ENCODE measurements at places on chromosomes 7 and 10.

- no peak for DNase-seq
These were observed 243.9 kb downstream of the GLRX3 start for GRCh38 chr10:130380056-130380455.

DNA sequence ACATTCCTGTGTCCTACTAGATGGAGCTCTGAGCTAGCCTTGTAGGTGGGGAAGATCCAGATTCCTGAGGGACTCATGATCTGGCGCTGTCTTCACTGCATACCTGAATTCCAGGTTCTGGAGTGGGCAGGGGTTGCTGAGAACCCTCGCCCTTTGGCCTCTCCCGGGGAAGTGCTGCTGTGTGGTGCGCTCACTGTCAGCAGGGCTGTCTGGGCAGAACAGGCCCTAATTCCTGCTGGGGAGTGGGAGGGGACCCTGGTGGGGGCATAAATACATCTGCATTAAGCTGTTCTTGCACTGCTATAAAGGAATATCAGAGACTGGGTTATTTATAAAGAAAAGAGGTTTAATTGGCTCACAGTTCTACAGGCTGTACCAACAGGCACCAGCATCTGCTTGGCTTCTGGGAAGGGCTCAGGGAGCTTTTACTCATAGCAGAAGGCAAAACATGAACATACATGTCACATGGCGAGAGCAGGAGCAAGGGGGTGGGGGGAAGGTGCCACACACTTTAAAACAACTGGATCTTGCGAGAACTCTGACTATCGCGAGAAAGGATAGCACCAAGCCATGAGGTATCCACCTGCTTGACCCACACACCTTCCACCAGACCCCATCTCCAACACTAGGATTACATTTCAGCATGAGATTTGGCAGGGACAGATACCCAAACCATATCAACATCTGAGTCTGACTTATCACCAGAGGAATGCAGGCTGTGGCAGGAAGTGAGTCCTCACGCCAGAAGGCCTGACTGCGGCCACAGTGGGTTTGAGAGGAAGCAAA, 115.0 kb downstream of the ADCY1 start:
- DNase-seq = no peak

DNA sequence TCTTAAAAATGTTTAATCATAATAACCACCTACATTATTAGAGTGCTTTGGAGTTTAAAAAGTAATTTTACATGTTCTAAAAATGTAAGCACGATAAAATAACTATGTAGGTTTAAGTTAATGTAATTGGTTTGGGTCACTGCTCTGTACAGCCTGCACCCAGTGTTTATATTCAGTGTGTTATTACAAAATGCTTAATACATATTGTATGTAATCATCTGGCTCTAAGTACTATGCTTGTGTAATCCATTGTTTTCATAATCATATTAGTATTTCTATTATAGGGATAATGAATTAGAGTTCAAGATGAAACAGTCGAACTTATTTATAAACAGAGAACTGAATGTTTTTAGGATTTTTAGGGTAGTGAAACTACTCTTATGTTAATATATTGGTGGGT, 13.1 kb downstream of the RPA3 start:
- no peak for DNase-seq

DNA sequence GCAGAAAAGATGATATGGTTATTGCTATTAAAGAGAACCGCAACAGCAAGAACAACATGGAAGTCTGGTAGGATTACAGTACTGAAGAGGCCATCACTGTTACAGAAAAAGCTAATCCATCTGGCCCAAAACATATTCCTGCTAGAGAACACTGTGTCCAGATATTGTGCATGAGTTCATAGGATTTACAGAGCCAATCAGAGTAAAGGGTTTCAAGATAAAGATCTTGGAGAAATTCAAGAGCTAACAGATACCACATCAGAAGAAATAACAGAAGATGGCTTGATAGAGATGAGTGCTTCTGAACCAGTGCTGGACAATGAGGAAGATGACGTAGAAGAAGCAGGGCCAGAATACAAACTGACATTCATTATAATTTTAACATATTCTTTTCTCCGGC, 58.7 kb downstream of the MINDY3 start:
- DNase-seq = no peak

GRCh38 chr7:42035210-42035609, 201.8 kb downstream of the GLI3 start:
- DNase-seq = no peak

DNA sequence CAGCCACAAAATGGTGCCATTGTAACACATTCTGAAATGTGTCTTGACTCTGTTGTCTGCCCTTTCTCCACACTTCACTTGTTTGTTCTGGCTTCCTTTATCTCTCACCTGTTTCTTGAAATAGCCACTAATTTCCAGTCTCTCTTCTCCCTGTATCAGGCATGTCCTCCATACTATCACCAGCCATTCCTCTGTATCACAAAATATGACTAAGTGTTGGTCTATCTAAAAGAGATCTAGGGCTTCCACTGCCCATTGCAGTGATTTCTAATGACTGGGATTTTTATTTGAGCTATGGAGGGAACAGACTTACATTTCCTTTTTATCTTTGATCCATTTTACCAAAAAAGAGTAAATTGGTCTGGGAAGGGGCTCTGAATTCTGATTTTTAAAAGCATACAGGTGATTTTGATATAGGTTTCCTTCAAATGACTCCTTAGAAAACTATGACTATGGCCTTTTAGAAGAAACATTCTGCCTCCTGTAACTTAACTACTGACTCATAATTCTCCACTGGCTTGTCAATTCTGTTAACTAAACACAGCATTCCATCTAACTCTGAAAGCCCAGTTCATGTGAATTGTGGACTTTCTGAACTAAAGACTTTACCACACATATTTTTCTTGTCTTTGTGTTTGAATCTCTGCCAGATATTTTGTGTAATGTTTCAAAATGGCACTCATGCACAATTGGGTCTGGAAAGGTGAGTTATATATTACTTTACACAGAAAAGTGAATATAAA, 1121.4 kb downstream of the XPNPEP1 start:
- no peak for DNase-seq

DNA sequence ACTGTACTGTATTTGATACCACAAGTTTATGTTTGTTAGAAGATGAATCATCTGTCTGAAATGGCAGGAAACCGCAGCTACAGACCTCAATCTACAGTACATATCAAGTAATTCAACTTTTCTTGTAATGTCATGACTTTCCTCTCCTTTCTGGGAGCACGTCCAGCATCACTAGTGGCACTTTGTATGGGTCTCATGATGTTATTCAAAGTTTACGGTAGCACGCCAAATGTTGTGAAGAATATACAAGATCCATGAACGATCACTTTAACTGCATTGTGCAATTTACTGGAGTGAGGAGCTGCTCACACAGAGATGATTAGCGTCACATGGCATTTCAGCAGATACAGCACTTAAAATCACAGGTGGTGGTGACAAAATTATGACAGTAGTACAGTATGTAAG, 257.8 kb upstream of the GNAI1 start:
- DNase-seq = no peak

GRCh38 chr7:23918856-23919255, 208.8 kb downstream of the STK31 start:
- no peak for DNase-seq

- DNase-seq = no peak
These were observed 590.6 kb downstream of the ARL4A start for GRCh38 chr7:13278020-13278419.

- DNase-seq = no peak
These were observed 398.4 kb downstream of the PLXNA4 start for GRCh38 chr7:132177708-132178401.

- DNase-seq = no peak
These were observed 347.8 kb downstream of the ARL4A start for GRCh38 chr7:13035233-13035632.

DNA sequence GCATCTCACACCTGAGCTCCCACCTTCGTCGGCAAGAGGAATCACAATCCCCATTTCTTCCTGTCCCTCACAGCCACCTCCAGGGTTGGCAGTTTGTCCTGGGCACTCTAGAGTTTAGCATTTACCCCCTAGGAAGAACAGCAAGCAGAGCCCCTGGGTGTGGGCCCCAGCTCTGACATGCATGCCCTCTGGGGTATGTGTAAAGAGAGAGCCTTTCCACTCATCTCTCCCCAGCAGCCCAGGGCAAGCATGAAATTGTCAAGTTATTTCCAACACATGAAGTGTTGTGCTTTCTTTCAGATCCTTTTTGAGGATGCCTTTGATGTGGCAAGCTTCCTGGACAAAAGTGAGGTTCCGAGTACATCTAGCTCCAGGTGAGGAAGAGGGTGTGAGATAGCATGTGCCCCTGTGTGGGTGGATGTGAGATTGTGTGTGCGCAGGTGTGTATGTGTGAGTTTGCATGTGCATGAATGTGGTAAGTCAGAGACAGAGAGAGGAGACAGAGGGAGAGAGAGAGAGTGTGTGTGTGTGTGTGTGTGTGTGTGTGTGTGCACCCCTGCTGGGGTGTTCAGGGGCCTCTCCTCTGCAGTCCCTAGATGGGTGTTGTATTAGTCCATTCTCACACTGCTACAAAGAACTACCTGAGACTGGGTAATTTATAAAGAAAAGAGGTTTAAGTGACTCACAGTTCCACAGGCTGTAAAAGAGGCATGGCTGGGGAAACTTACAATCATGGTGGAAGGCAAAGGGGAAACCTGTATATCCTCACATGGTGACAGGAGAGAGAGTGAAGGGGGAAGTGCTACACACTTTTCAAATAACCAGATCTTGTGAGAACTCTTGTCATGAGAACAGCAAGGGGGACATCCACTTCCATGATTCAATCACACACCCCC, 18.1 kb downstream of the STRA8 start:
- DNase-seq = peak; percentile 34

DNA sequence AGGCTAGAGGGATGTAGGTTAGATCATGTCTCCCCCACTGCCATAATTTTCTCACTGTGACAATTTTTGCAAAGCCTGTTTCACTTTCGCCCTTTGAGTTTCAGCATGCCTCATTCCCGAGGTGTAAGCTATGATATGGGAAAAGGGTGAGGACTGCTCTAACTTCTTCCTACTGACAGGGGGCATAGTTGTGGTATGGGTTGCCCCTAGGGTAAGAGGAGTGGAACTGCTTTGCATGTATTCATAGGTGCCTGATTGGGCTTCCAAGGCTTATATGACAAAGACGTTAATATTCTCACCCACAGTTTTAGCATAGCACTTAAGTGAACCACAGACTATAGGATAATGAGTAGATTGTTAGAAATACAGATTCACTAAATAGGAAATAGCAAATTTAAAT, 148.7 kb downstream of the BBS9 start:
- DNase-seq = no peak

DNA sequence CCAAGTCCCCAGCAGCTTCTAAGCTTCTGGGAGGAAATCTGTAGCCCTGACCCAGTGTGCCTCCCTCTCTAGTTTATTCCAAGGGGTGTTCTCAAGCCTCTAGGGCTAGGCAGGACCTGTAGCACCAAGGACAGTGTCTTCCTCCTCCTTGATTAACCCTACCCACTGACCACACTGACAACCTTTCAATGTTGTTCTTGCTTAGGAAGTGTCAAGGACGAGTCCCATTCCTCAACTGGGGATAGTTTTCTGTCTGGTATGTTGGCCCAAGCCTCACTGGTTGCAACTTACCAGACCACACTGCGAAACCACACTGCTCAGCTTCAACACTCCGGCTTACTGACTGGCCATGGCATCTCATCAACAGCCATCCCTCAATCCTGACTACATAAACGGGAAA, 100.0 kb downstream of the RNF216 start:
- DNase-seq = no peak

DNA sequence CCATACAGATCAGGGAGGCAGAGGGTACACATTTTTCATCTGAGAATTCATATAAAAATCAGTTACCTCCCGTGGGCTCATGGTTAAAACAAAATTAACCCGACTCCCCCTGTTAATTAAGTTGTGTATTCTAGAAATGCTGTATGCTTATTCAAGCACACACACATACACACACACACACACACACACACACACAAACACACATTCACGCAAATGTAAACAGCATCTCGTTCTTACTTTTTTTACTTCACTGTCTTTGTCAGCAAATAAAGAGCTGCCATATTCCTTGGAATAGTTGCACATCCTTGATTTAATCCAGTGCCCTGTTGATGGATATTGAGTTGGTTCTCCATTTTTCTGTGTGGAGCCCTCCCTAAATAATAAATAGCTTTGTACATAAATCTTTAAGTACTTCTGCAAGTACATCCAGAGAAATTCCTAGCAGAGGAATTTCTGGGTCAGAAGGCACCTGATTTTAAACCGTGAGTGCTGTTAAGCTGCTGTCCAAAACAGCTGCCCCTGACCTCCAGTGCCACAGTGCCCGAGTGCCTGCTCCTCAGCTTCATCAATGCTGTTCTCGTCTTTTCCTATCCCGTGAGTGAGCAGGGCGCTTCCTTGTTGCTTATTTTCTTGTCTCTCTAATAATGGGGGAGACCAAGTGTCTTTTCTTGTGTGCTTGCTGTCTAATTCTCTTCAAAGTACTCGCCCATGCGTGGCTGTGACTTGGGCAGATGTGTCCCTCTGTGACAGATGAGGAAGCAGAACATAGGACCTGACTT, 117.2 kb downstream of the RGS10 start:
- no peak for DNase-seq

DNA sequence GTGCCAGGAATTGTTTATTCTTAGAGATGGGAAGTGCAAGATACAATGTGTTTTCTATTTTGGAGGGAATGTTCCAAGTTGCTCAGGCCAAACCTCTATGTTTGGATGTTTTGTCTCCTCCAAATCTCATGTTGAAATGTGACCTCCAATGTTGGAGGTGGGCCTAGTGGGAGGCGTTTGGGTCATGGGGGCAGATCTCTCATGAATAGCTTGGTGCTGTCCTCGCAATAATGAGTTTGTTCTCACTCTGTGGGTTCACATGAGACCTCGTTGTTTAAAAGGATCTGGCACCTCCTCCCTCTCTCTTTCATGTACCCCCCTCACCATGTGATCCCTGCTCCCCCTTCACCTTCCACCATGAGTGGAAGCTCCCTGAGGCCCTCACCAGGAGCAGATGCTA, 8.3 kb upstream of the GDF10 start:
- DNase-seq = no peak
